ENCODE measurements at places on chromosomes 12 and 14. TPM values are rescaled to one million over a fixed set of nuclear protein-coding genes. Genes with fewer than 3 reads are reported as not detected.

GRCh38 chr12:124232654-124232987 lies 62.3 kb upstream of the RFLNA start:
- DNase-seq: no peak

- no peak for DNase-seq
Observed at GRCh38 chr14:78010688-78011087, 159.5 kb upstream of the NRXN3 start.

DNA sequence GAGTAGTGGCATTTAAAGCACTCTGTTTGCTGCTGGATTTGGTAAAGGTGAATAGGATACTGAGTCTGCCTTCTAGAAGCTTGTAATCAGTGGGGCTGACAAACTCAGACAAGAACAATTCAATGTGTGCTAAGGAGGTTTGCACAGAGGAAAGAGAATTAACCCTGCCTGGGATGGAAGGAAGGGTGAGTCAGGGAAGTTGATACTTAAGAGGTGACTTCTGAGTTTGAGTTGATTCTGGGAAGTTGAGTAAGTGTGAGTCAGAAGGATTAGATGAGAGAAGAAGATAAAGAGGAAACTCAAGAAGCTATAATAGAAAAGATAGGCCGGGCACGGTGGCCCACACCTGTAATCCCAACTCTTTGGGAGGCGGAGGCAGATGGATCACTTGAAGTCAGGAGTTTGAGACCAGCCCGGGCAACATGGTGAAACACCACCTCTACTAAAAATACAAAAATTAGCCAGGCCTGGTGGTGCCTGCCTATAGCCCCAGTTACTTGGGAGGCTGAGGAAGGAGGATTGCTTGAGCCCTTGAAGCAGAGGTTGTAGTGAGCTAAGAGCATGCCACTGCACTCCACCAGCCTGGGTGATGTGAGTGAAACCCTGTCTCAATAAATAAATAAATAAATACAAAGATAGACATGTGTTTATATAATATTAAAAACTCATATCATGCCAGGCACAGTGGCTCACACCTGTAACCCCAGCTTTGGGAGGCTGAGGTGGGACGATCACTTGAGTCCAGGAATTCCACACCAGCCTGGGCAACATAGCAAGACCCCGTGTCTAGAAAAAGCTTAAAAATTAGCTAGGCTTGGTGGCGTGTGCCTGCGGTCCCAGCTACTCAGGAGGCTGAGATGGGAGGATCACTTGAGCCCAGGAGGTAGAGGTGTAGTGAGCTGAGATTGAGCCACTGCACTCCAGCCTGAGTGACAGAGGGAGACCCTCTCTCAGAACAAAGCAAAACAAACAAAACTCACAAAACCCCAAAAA lies 126.8 kb upstream of the CPM start:
- no peak for DNase-seq

GRCh38 chr12:4153343-4153892 lies 120.1 kb upstream of the CCND2 start:
- no peak for DNase-seq

The ATP5F1B gene
- 3,077 TPM for total RNA-seq

The RDH12 gene
- total RNA-seq: not detected

- no peak for DNase-seq
Observed at GRCh38 chr14:56098021-56098420, 20.2 kb upstream of the PELI2 start.

- no peak for DNase-seq
Observed at GRCh38 chr14:90442388-90442787, 45.6 kb downstream of the CALM1 start.

- no peak for DNase-seq
Observed at GRCh38 chr14:68546839-68547238, 246.0 kb downstream of the ZFP36L1 start.

The TMEM233 gene
- 0.13 TPM for total RNA-seq

The LHX5 gene
- total RNA-seq: not detected

GRCh38 chr14:41521891-41522290 lies 84.8 kb upstream of the LRFN5 start:
- no peak for DNase-seq

- DNase-seq: no peak
Observed at GRCh38 chr12:89733579-89734201, 25.1 kb upstream of the ATP2B1 start.

The ASCL1 gene
- total RNA-seq: not detected

DNA sequence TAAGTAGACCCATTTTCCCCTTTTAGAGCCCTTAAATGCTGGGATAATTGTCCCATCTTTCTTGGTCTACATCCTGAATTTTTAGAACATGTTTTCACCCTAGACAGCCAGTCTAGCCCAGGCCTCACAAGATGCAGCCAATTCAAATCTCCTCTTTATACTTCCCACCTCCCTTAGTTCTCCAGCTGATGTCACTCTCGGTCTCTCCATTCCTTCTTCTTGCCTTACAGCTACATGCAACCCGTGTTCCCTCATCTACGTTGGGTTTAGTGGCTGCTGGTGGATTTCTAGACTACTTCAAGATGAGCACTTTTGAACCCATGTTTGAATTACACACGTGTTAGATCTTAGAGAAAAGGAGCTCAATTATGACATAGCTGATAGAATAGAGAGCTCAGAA lies 132.0 kb downstream of the PPM1H start:
- DNase-seq: no peak
